Retinal pigment epithelial cell (primary cell): ENCODE measurements at places on chromosomes 11 and 22.

DNA sequence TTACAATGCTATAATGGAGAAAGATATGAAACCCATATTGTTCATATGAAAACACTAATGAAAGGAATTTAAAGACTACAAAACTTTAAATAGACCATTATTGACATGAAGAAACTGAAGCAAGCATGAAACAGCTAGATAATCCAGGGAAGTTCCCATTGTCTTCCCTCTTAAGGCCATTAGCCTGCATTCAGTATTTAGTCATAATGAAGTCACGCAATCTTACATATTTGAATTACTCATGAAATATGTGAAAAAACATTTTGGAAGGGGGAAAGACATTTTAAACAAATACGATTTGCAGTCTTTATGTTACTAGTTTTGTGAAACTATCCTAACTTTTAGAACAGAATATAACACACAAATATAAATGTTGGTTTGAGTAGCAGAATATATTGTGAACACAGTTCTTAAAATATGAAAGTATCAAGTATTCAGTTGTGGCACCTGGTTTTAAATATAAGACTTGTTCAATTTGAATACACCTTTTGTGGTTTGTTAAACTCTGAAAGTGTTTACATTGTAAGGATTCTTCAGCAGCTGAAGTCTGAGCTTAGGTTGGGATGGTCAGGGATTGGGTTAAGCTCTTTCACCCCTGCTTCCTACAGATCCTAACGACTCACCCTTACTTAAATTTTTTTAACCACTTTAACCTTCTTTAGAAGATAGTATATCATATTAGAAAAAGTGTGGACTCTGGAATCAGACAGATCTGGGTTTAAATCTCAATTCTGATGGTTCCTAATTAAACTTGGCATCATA is 500.3 kb upstream of the TENM4 start:
- no peak for DNase-seq

- DNase-seq = no peak
Observed at GRCh38 chr11:78652843-78653239, 78.2 kb upstream of the NARS2 start.

DNA sequence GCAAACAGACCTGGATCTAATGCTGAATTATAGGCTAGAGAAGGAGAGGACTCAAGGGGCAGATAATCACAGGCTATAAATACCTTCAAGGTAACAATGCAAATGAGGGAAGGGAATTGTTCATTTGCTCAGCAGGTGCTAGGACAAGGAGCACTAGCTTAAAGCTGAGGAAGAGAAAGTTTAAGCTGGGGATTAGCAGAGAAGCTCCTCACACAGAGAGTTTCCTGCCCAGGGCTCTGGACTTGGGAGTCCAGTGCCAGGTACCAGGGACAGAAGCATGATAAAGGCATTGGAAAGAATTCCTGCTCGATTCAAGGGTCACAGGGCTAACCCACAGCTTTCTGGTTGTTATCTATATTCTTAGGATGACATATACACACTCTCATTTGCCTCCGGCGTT is 509.9 kb downstream of the NTM start:
- no peak for DNase-seq

DNA sequence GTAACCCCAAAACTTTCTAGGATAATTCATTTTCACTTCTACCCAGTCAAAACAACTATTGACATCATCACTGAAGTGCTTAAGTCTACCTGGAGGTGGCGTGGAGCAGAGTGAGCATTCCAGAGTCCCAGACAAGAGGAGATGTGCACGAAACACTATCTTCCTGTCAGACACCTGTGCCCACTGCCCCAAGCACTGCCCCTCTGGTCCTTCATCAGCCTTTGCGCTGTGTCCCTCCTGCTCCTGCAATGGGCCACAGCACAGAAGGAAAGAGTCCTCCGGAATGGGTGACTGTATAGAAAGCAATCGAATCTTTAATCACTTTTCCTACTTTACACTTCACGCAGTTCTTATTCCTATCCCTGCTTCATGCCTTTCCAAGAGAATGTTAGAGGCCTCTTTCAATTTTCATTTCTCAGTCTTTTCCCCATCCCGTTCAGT is 512 bp upstream of the GRIA4 start:
- no peak for DNase-seq

DNA sequence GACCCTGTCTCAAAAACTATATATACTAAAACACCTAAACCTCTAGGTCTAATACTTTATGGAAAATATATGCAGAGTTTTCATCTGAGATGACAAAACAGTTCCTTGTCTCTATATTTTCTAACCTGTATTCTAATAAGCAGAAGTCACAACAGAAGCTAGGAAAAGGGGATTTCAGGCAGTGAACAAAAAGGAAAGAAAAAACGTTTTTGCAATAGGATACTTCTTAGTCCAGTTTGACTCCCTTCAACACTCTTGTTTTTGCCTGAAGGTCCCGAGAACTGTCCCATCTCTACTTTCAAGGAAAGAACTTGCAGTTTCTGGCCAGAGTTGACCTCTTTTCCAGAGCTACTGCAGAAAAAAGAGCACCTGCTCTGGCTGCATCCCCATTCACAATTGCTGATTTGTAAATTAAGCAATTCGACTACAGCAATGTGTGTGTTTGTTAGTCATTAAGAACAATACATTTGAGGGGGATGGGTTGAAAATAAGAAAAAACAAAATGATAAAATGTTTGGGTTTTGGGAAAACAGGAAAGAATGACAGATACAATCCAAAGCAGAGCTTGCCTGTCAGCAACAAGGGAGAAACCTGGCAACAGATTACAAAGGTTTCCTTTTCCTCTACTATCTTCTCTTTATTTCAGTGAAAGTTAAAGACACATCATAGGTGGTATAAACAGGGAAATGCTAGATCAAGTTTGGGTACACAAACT is 160.0 kb downstream of the FCHSD2 start:
- DNase-seq = no peak

- DNase-seq = no peak
Observed at GRCh38 chr22:36160499-36160942, at the start of gene APOL3. Gene APOL3 (minus strand): TSS chr22:36160755. CDS start chr22:36149055, 11,700 bp downstream.

DNA sequence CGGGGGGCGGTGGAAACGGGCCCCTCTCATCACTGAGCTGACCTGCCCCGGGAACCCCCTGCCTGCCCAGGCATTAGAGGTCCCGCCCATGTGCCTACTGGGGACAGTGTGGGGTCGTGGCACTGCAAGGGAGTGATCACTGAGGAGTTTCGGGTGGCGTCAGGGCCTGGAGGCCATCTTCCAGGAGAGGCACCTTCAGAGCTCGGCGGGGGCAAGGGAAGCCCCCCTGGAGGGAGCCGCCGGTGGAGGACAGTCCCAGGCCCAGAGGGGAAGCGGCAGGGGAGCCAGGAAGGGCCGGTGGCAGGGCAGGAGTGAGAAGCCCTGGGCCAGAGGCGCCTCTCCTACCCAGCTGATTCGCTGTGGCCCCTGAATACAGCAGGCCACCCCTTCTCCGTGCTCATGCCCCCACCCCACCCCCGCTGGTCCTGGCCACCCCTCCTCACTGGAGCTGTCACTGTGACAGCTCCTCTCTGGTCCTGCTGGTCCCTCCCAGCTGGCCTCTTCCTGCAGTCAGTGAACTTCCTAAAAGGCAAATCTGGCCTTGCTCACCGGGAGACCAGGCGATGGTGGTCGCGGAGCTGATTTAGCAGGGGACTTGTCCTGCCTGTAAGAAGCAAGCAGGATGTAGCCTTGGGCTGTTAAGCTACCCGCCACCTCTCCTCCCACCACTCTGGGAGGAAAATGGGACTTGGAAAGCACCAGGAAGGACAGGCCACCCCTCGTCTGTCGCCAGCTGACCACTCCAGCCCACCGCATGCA is 2.0 kb upstream of the MAPK11 start:
- DNase-seq = no peak

DNA sequence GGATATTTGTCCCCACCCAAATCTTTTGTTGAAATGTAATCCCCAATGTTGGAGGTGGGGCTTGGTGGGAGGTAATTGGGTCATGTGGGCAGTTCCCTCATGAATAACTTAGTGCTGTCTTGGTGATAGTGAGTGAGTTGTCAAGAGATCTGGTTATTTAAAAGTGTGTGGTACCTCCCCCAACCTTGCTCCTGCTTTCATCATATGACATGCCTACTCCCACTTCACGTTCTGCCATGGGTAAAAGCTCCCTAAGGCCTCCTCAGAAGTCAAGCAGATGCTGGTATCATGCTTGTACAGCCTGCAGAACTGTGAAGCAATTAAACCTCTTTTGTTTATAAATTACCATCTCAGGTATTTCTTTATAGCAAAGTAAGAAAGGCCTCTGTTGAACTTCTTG is 30.6 kb downstream of the AAMDC start:
- no peak for DNase-seq

DNA sequence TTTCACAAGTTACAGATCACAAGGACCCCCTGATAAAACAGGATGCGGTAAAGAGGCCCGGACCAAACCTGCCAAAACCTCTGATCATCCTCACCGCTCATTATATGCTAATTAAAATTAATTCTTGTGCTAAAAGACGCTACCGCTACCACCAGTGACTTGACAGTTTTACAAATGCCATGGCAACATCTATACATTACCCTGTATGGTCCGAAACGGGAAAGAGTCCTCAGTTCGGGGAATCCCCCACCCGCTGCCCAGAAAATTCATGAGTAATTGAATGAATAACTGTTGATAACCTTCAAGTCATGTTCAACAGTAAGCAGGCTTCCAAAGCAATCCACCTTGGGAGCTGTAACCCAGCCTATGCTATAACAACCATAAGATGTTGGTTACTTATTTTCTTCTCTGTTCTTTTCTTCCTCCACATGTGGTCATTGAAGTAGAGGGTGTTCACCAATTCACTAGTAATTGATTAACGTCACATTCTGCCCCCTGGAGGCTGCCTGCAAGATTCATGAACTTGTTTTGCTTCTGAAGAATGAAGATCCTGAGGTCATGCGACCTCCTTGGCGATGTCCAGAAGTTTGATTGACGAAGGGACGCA is 20.6 kb downstream of the APOBEC3H start:
- no peak for DNase-seq

DNA sequence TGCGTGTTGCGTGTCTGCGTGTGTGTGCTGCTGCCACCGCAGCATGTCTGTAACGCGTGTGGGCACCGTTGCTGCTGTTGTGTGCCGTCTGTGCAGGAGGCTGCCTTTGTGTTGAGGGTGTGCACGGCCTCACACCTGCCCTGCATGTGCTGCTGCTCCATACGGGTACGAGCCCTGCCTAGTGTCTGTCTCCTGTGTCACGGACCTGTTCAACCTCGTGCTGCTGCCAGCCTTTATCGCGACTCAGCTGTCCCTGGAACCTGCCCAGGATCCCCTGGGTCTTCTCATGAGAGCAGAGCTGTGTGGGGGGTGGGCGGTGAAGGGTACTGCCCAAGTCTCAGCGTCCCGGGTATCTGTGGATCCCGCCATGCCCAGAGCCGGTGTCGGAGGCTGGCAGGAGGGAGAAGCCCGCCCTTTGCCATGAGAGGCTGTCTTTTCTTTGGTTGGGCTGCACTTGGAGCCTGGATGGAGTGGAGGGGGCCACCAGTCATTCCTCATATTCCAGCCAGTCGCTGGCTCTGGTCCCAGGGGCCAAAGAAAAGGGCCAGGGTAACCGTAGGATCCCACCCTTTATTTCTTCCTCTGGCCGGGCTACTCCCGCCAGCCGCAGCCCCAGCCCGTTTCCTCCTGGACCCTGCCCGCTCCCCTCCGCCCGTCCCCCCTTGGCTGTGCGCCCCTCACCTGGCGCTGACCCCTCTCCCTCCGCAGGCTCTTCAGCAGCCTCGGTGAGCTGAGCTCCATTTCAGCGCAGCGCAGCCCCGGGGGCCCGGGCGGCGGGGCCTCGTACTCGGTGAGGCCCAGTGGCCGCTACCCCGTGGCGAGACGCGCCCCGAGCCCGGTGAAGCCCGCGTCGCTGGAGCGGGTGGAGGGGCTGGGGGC is 7.8 kb upstream of the ACR start:
- DNase-seq = no peak

- DNase-seq = no peak
Observed at GRCh38 chr11:126345759-126346585, 9.5 kb upstream of the ST3GAL4 start.

- DNase-seq = peak; percentile 73
Observed at GRCh38 chr11:129846508-129847335, 31.1 kb downstream of the TMEM45B start.

DNA sequence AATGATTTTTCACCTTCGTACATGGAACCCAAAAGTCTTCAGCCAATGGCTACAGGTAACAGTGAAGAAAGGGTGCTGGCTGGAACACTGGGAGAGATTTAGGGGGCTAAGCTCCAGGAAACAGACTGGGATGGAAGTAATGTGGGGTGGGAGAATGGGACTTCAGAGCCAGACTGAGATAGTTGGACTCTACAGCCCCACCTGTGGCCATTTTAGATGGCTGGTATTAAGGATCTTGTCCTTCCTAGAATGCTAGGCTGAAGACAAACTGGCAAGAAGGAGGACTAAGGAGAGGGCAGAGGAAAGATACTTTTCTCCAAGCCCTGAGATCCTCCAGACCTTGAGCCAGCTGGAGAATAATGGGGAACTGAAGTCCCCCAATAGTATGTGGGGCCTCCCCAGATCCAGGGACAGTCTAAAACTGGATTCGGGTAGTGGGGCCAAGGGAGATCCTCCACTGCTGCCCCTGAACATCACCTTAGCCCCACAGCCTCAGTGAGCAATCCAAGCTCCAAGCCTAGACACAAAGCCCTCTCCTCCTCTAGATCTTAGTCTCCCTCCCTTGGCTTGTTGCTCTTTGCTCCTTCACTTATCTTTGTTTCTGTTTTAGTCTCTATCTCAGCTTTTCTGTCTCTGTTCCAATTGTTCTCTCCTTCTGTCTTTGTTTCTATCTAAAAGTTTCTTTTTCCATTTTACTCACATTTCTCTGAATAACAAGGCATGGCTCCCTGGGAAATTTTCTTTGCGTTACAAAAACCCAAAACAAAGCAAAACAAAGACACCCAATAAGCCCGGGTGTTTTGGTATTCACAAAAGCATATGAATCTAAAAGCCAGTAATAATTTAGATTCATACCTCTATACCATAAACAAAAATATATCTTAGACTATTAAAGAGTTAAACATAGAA is 16.2 kb upstream of the RRAS2 start:
- DNase-seq = no peak

DNA sequence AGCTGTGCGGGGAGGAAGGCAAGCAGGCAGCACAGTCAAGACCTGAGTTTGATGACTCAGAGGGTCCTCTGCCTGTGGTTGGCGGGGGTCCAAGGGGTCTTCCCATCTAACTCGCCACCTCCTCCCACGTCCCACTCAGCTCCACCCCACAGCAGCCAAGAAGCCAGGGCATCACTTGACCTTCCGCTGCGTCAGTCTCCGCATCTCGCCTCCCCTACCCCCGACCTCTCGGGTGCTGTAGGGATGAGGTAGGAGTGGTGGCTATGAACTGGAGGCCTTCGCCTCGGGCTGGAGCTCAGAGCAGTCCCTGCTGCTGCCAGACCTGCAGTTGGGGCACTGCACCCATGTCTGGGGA is 90.6 kb downstream of the CDKN1C start:
- DNase-seq = no peak
